ENCODE measurements at places on chromosomes 1 and 21.

GRCh38 chr1:208043691-208044181, 132.8 kb upstream of the CD34 start:
- DNase-seq: no peak

GRCh38 chr1:206839857-206840256, 25.6 kb upstream of the IL20 start:
- DNase-seq: no peak

DNA sequence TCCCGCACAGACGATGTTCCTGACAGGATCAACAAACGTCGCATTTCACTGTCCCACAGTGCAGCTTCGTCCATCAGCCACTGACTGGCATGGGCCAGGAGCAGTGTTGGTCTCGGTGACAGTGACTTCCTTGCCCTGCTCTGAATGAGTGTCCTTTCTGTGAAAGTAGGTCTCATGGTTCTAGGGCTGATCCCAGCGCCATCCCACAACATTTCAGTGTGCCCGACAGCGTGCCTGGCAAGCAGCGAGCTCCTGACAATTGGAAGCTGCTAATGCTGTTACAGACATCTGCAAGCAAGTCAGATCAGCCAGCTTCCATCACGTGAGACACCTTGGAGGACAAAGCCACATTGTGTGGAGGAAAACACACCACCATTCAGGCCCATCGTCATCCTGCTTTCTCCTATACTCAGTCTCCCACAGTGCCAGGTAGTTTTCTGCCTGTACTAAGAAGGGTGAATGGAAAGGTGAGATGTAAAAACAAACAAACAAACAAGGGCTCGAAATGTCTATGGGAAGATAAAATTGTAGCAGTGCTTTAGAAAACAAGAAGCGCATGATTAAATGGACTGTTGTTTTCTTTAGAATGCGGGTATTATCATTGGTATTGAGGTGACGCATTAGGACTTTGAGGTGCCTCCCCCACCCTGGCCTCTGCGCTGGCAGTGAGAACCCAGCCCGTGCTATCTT, 21.9 kb downstream of the ERRFI1 start:
- no peak for DNase-seq

- no peak for DNase-seq
These were observed 177.8 kb downstream of the SIPA1L2 start for GRCh38 chr1:232452117-232452516.

DNA sequence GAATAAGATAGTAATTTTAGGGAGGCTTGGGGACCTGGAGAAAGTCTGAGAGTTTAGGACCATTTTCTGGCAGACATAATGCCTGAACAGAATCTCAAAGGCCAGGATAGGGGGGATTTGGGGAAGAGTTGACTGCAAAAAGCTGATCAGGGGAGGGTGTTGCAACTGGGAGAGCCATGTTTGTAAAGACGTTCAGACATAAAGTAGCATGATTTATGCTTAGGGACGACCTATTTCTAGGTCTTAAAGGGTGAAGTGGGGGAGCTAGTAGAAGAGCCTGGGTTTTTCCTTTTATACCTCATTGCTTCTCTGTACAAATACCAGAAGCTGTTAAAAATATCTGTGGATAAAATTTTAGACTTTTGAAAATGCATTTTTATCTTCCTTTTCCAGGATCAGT, 51.2 kb downstream of the FNBP1L start:
- DNase-seq: no peak

DNA sequence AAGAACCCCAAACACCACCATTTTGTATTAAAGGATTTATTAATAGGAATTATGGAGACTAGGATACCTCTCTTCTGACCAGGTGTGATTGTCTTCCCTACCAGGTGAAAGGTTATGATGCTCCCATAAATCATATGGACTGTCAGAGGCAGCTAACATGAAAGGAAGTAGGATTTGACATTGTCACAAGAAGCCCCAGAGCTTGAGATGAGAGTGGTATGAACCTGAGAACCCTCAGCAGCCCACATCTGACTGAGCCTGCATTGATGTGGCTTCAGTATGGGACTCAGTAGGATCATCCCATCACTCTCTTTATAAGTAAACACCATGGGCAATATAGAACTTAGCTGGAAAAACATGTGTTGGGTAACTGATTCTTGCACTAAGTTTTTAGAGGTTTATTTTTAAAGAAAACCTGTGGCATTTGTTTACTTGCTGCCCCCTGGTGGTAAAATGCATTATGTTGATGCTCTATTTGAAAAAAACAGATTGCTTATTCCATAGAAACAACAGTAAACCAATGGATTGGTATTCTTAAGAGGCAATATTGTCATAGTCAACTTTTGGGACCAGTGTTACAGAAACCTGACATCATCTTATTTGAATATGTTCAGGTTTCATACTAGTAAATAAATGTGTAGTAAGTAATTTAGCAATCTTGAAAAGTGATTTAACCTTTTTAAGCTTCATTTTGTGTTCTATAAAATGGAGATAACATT, 16.6 kb upstream of the CACYBP start:
- DNase-seq: peak; percentile 41

DNA sequence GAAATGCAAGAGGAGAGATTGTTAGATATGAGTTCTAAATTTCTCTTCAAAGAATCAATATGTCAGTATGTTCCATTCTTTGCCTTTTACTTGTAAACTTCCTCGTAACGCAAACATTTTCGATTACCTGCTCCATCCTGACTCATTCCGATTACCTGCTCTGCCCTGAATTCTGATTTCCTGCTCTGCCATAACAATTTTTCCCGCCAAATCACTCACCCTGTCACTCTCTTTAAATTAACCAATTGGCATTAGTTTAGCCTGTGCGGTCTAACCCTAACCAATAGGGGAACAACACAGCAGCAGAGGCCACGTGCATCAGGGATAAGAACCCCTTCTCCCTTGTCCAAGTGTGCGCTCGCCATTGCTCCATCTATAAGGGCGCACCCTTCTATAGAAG, 25.0 kb upstream of the CBR3 start:
- no peak for DNase-seq

- DNase-seq: no peak
These were observed 2.8 kb downstream of the ABCG1 start for GRCh38 chr21:42221581-42222345.

DNA sequence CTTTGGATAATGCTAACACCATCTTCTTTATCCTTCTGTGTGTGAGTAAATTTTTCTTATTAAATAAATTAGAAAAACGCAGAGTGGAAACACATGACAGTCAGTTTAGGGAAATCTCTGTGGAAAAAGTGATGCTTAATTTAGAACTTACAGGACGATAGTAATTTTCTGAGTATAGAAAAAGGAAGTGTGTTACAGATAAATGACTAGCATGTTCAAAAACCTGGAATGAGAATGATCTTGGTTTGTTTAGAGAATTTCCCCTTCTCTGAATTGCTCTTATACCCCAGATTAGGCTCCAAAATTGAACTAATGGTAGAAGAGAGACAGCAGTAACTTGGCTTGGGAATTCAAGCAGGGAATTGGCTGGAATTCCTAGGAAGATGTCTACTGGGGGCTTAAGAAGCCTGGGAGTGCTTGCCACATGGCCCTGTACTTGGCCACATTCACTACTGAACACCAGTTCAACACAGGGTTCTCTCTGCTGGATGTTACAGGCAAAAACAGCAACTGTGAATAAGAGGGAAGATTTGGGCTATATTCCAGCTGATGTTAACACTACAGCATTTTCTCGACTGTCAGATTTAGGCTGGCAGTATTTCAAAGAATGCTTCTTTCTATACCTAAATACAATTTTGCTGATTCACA, 1004.2 kb downstream of the TTLL7 start:
- no peak for DNase-seq

DNA sequence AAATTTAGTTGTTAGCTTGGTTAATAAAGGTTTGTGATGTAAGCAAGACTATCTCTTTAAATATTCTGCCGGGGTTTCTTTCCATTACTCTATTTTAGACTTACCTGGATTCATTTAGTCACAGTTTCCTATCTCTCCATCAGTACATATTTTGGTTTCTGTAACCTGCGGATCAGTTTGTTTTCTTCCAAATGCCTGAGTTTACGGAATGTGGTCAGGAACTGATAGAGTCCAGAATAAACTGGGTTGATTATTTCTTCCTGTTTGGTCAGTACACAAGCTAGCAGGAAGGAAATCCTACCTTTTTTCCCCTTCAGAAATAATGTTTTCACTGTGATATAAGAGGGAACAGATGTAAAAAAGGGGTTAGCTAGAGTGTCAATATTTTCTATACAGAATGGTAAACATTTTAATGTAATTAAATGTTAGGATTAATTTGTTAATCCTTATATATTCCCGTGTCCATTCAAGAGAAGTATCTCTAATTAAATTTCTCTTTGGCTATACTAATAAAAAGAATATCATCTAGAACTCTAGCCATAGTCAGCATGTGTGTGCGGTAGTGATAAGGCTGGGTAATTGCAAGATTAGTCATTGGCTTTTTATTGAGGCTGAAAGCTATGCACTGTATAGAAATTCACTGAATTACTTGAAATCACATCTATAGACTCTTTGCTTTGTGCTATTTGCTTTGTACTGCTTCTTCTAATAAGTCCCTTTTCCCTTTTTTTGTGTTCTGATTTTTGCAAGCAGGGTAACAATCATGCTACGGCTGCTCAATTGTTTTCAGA, 144.7 kb upstream of the ADGRL4 start:
- DNase-seq: no peak

DNA sequence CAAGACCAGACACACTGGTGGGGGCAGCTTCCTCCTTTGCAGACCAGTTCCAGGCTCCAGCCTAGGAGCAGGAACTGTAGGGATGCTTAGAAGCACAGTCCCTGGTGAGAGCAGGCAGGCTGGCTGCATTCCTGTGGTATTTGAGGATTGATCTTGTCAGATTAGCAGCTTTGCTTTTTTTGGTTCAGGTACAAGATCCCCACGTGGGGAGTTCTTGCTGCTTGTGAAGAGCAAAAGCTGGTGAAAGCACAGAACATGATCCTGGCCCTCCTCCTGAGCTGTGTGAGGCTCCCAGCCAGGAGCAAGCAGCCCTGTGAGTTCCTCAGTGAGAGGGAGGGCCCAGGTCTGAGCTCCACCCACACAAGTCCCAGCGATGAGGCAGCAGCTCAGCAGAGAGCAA, 75.3 kb upstream of the ARTN start:
- DNase-seq: no peak

- DNase-seq: no peak
These were observed 16.6 kb downstream of the NOC2L start for GRCh38 chr1:942411-942821.

DNA sequence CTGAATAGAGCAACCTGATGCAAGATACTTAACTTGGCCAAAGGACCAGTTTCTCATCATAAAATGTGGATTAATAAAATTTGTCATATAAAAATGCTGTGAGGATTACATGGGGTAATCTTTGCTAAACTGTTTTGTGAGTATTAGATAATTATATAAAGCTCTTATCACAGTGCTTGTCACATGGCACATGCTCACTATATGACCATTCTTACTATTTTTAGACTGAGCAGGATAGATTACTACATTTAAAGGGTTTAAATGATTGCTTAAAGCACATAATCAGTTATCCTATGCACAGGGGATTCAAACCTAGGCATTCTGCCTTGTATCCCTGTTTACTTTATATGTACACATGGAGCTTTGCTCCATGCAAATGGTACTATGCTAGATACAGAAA, 82.9 kb upstream of the COL24A1 start:
- no peak for DNase-seq

DNA sequence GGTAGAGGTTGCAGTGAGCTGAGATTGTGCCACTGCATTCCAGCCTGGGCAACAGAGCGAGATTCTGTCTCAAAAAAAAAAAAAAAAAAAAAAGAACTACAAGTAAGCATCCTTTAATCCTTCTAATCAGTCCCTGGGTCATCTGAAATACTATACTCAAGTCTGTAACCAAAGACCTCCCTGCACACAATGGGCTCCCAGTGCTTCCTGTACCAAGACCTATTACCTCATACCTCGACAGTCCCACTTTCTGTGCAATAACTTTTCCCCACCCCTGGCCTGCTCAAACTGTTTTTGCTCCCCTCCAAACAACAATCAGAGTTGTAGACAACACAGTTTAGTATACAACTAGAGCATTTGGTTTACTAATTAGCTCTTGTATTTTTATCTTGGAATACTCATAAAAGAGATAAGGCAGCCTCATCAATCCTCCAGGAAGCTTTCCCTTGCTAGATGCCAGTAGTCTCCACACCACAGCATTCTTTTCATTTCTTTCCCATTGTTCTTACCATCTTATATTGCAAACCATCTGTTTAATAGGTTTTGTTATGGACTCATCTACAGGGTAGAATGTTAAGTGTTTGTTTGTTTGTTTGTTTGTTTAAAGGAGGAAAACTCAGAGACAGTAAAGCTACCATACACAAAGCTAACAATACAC, 19.2 kb upstream of the RLF start:
- DNase-seq: no peak

- DNase-seq: no peak
These were observed 54.9 kb upstream of the C1orf198 start for GRCh38 chr1:230923176-230923575.

- DNase-seq: no peak
These were observed 197.1 kb downstream of the COP1 start for GRCh38 chr1:176009951-176010350.

- no peak for DNase-seq
These were observed 390.9 kb upstream of the ADGRL2 start for GRCh38 chr1:81409780-81410274.

GRCh38 chr21:43307677-43308070, 119.3 kb downstream of the SIK1 start:
- DNase-seq: no peak

DNA sequence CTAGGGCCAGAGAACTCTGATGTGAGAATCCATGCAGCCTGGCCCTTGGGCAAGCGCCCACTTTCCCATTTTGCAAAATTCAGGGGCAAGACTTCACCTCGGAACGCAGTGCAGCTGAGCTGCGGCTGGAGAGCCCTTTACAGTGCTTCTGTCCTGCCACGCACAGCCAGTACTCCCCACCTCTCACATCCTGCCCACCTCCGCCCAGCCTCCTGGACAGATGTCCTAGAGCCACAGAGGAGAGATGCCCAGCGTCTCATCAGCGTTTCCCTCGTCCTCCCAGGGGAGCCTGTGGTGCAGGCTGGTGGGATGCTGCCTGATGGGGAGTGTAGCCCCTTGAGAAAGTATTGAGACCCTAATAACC, 29.6 kb downstream of the RUNX3 start:
- DNase-seq: no peak

- DNase-seq: no peak
These were observed 7.6 kb downstream of the CFH start for GRCh38 chr1:196659471-196659870.

- DNase-seq: no peak
These were observed 94.4 kb downstream of the COLGALT2 start for GRCh38 chr1:183942933-183943693.

- DNase-seq: no peak
These were observed 53.9 kb upstream of the ZC3H12A start for GRCh38 chr1:37420456-37420855.

All from T-helper 17 cell (primary cell).